ENCODE measurements at places on chromosomes 1 and 21.

DNA sequence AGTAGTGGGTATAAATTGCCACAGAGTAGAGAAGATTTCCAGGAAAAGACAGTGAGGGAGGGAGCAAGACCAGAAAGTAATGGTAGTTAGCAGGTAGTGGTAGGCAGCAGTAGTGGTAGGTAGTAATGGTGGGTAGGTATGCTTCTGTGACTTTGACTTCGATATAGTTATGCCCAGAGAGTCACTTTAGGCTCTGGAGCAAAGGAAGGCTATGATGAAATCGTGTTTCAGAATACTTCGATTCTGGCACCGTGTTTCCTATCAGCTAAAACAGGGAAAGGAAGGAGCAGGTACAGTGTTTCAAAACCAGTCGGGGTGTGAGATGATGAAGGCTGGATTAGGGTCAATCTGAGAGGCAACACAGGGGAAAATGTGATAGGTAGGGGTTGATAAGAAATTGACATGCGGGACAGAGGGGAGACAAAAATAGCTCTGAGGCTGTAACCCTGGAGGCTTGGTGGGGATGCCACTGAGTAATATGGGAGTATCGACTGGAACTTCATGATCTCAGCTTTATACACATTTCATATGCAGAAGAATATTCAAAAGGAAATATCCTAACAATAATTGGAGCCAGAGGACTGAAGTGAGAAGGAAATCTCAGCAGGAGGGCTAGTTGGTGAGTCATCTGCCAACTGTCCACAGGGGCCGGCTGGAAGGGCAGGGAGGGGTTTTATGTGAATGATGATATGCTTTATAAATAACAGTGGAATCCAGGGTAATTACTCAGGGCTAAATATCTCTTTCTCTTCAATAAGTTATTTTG, 25.2 kb upstream of the TRIM45 start:
- DNase-seq = no peak

DNA sequence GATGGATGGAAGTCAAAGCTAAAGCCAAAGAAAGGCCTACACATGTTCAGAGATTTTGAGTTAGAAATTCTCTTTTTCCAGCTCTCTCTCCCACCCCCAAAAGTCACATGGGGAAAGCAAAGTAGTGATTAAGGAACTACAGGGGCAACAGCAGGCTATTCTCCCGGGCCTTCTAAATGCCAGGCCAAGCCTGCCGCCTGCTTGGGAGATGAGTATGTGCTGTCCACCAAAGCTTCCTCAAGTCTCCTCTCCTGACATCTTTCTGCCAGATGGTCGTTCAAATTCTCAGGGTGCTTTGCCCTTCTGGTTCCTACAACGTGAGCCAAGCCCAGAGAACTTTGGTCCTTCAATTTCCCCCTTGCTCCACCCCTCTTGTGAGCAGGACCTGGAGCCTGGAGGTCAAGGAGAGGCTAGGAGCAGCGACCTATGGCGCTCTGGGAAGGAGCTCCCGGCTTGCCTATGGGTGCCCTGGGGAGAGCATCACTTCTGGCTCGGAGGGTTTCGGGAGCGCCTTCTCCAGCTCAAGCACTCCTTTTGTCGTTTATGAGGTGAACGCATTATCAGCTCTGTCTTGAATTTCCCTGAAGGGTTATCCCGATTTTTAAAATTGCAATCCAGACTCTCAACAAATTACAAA, 4.4 kb upstream of the PRRX1 start:
- no peak for DNase-seq

GRCh38 chr21:35057428-35057827, 8.3 kb upstream of the RUNX1 start:
- DNase-seq = no peak

DNA sequence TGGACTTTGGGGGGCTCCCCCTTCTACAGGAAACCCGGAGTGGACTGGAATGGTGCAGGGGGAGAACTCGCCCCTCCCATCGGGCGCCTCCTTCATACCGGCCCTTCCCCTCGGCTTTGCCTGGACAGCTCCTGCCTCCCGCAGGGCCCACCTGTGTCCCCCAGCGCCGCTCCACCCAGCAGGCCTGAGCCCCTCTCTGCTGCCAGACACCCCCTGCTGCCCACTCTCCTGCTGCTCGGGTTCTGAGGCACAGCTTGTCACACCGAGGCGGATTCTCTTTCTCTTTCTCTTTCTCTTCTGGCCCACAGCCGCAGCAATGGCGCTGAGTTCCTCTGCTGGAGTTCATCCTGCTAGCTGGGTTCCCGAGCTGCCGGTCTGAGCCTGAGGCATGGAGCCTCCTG, at the start of gene TNFRSF14:
TNFRSF14 (plus strand) TSS at position 95 of the 401 bp plus-strand sequence; CDS start at position 389, 294 bp downstream.
- peak; percentile 74 for DNase-seq

DNA sequence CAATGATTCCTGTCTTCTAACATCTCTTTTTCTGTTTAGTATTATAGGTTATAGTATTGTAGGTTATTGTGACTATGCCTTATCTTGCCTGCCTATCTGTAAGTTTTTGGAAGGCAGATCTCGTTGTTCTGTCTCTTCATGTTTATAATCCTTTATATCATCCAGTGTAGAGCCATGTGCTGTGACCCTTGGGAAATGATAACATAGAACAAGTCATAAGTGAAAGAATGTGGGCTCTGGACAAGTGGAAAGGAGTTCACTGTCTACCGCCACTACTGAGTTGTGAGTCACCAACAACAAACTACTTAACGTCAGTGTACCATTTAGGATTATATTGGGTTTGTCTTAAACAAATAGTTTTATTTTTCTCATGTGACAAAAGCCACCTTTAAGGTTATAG, 139.3 kb downstream of the LYPLAL1 start:
- no peak for DNase-seq

- DNase-seq = no peak
These were observed 2.8 kb downstream of the S100A10 start for GRCh38 chr1:151990856-151991198.

DNA sequence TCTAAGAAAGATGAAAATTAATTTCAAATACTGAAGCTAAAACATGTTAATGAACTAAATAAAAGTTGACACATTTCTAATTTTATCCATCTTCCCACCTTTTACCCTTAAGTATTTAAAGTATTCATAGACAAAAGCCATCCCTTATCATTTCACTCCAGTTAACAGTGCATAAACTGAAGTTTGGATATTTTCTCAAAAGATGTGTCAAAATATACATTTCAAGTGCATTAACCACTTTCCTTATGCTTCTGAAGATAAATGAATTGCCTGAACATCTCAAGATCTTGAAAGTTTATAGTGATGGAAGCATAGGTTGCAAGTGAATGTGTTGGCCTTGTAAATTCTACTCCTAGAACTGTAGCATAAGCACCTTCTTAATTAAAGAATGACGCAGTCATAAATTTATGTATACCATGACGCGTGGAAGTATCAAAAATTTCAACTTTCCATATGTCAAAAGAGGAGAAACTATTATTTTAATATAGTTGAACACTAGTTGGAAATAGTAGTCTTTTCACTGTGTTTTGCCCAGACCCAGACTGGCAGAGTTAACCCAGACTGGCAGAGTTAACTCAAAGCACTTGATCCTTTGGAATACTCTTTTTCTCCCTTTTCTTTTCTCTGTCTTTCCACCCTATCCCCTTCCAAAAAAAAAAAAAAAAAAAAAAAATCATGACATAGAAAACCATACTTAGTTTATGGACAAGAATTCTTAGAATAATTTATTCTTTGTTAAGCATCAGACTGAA, 282.6 kb upstream of the C1orf105 start:
- no peak for DNase-seq

DNA sequence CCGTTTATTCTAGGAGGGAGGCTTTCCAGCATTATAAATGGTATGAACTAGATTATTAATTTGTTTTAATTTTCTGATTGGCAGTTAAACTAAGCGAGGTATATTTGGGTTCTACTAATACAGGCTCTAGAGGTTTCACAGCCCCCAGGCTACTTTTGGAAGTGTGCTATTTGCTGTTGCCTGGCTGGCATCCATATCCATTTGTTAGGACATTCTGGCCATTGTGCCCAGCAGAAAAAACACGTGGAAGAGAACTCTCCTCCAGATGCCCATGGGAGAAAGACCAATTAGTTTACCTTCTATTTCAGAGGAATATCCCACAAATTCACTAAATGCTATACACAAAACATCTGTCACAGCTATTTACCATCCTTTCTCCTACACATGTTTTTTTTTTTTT, 29.3 kb downstream of the MACO1 start:
- no peak for DNase-seq

DNA sequence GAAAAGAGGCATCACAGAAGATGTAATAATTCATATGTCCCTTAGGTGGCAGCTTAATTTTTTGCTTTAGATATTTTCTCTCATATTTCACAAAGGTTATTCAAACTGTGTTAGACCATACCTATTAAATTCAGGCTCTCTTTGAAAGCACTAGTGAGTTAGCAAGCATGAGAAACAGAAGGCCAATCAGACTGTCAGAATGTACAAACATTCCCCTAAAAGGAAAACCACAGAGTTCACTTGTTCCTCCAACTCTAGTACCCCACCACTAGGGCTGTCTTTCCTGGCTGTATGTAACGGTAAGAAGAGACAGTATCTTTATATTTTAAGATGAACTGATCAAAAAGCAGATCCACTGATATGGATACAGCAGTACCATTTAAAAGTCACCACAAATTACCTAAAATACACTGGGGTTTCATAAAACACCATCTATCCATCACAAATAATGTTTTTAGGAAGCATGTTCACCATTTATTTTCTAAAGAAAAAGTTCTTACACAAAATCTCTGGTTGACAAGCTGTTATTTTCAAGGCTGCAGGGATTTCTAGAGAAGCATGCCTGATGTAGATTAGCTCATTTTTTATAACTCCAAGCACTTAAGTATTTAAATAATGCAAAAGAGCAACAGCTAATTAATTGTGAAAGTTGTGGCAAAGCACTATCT, 1.8 kb downstream of the ARPC5 start:
- peak; percentile 68 for DNase-seq

GRCh38 chr1:22500058-22500457, 48.4 kb downstream of the ZBTB40 start:
- DNase-seq = no peak

DNA sequence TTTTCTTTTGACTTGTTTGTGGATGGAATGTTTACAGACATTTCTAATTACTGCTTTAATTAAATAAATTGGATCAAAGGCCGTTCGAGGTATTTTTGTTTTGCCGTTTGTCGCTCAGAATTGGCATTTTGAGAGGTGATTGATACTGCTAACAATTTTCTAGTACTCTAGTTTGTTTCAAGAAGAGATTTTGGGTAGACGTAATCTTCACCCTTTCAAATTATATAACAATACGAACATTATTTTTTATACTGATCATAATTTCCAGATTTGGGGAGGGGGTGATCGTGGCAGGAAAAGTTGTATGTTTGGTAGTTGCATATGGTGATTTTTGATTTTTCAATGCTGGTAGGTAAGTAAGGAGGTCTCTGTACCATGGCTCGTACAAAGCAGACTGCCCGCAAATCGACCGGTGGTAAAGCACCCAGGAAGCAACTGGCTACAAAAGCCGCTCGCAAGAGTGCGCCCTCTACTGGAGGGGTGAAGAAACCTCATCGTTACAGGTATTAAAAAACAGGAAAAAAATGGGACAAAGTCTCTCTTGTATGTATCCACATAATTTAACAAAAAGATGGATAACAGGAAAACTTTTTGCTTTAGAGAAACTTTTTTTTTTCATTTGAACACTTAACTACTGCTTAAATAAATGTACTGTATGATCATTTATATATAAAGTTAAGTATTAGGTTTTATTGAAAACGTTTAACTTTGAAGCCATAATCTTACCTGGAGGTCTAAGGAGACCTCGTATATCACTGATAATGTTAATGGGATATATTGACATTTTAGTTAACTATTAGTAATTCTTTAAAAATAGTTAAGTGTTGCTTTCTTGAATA, 1.7 kb downstream of the H3-3A start:
- DNase-seq = peak; percentile 30

GRCh38 chr1:230165536-230165935, 98.5 kb downstream of the GALNT2 start:
- DNase-seq = no peak

- DNase-seq = peak; percentile 53
These were observed 29.7 kb downstream of the ACP6 start for GRCh38 chr1:147640553-147641165.

GRCh38 chr1:14712136-14712535, 113.7 kb downstream of the KAZN start:
- DNase-seq = no peak

GRCh38 chr1:66248746-66249145, 285.2 kb upstream of the SGIP1 start:
- no peak for DNase-seq

DNA sequence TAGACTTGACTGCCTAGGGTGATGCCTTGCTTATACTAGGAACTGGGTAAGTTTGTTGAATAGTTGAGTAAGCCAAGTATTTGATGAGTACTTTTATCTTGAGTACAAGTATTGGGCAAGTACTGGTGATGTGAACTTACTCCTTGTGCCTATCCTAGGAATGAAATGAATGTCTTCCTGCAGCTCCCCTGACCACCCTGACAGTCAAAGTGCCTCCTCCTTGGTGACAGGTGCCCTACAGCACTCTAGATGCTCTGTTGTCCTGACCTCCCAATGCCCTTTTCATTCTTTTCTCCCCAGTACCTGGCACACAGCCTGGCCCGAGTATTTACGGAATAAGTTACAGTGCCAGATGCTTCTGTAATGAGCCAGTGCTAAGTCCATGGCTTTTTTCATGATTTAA, 25.5 kb downstream of the PCSK9 start:
- DNase-seq = no peak

GRCh38 chr1:42950116-42950481, 8.6 kb downstream of the SLC2A1 start:
- no peak for DNase-seq

DNA sequence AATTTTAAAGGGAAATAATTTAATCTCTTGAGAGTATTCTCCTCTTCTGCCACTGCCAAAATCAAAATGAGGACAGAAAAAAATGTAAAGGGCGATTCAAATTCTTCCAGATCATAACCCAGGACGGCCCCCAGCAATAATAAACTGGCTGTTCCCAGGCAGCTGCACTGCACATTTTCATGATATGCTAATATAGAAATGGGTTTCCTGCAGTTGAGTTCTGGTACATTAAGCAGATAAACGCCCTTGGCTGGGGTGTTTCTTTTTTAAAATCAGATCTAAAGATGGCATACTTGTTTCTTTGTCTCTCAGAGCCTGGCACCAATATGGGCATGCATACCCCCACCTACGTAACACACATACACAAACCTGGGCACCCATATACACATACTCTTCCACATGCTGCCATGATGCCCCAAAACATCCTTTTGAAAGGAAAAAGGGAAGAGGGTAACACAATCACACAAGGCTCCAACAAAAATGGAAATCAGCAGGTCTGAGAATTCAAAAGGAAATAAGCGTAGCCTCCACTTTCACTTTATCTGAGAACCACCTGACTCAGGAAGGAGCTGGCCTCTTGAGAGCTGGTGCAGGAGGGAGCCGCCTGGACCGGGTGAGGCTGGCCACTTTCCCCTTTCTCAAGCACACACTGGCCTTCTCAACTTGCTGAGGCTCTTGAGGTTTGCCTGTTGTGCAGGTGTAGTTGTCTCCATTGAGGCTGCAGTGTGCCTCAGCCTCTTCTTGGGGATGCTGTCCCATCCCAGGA, 653.4 kb downstream of the KIF26B start:
- peak; percentile 17 for DNase-seq

GRCh38 chr1:89394851-89395250, 31.0 kb downstream of the GBP6 start:
- DNase-seq = no peak
